Stimulated activated CD4-positive, alpha-beta T cell treated with anti-CD3 and anti-CD28 coated beads, Interleukin-2, amount 100 ng/mL, for 48 hours (primary cell): ENCODE measurements at places on chromosomes 11 and 22.

DNA sequence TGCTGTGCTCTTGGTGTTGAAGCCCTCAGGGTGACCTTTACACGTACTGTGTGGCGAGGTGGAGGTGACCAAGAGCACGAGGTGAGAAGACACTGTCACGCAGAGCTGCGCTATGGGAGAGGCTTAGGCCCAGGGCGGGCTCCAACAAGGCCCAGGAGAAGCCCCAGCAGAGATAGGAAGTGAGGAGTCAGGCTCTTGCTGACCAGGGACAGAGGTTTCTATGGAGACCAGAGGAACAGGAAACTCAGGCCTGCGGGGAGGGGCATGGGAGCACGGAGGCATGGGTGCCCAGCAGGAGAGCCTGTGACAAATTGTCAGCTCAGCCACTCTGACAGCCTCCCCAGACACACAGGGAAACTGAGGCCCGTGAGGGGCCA lies 15.8 kb downstream of the DGKZ start:
- no peak for DNase-seq

DNA sequence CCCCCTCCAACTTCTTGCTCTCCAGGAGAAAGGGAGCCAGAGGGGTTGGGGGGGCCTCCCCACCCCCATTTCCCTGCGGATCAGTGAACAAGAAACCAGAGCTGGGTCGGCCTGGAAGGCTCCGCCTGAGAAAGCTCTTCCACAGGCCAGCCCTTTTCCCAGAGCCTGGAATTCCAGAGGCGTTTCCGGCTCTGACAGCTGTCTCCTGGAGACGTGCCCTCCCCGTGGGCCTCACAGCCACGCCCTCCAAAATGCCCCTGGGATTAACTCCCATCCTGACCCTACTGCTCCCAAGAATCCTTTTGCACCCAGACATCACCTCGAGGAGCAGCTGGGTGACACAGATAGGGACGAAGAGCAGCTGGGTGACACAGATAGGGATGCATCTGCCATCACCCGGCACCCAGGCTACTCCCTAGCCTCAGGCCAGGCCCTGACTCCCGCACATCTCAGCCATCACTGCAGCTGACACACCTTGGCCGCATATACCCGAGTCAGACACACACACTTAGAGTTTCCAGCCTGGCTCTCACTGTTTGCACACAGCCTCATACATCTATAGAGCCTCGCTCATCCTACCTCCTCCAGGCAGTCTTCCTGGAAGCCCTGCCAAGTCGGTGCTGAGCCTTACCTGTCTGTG lies 7.6 kb upstream of the CDC42EP1 start:
- DNase-seq, result no peak

- no peak for DNase-seq
These were observed 1461.6 kb downstream of the BRD1 start for GRCh38 chr22:48366056-48366455.

GRCh38 chr11:6660712-6661111 lies 5.1 kb upstream of the DCHS1 start:
- no peak for DNase-seq

DNA sequence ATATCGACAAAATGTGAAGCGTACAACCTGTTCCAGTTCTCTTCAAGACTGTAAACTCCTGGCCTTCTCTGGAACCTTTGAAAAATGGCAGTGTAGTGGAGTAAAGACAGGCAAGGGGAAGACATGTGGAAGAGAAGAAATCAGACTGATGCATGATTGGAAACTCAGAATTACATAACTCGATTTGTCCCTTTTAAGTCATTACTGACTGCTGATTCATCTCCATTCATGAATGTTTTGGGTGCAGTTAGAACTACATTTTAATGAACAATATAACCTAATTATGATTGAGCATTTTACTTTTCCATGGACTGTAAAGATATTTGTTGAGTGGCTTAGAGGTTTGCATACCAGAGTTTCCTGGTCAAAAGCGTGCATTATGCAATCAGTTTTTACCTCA lies 32.9 kb downstream of the FAT3 start:
- DNase-seq, result no peak

DNA sequence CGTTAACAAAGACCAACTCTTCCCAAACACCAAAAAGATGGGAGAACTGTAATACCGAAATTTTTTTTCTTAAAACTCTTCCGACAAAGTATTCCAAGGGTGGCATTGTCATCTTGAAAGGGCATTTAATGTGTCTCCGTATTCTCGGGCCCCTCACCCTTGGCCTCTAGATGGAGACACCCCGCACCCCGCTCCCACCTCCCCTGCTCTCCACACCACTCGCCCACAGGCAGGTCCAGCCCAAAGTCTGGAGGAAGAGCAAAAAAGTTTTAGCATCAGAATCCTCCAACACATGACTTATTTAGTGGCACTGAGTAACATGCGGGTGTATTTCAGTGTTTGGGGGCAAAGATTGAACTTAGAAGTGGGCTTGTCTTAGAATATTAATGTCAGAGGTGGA lies 20.7 kb downstream of the SPATA19 start:
- no peak for DNase-seq

- DNase-seq, result no peak
These were observed 695.5 kb downstream of the FAM181B start for GRCh38 chr11:82038154-82038553.

- DNase-seq, result no peak
These were observed 14.8 kb downstream of the PSMD13 start for GRCh38 chr11:251550-251949.

- DNase-seq, result no peak
These were observed 7.3 kb upstream of the SPINDOC start for GRCh38 chr11:63805844-63806415.

DNA sequence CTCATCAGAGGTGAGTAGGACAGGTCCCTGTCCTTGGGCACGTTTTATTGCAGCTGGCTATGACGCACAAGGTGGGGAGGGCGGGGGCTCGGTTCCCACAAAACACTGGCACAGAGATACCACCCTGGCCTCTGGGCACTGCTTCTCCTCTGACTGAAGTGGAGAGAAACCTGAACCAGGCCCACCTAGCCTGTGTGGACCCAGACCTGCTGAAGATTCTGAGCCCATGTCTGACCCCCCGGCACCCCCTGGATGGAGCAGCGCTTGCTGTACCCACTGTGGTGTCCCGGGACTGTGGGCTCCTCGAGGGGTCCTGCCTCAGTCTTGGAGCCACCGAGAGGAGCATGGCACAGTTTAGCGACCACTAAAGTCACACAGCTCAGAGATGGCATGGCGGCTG lies 72.6 kb downstream of the PARVB start:
- no peak for DNase-seq

DNA sequence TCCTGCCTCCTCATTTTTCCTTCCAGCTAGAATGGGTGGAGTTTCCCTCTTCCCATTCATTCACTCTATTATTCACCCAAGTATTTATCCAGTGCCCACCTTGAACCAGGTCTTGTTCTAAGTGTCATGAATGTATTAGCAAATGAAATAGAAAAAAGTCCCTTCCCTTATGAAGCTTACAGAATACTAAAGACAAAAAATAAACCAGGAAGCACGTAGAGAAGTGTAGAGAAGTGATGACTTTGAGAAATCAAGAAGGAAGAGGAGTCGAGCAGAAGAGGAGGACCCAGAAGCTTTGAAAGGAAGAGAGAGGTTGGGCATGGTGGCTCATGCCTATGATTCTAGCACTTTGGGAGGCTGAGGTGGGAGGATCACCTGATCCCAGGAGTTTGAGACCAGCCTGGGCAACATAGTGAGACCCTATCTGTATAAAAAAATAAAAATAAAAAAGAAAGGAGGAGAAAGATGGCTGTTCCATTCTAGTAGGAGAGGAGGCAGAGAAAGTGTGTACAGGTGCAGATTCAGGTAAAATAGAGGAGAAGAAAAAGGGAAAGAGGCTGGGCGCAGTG lies 17.1 kb upstream of the SYVN1 start:
- DNase-seq, result no peak

GRCh38 chr22:47193606-47194329 lies 431.3 kb downstream of the TBC1D22A start:
- no peak for DNase-seq

DNA sequence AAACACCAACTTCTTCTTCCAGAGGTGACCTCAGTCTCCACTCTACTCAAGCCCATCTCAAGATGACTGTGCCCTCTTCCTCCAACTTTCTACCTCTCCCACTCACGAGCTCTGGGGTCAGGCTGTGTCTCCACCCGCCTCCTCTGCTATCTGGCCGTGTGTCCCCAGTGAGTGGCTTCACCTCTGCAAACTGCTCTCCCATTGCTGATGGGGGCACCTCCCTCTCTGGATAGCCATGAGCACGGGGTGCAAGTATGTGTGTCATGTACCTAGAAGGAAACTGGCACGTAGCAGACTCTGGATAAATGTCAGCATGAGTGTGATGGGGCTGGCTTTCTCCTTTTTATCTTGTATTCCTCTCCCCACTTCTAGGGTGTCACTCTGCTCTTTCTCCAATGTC lies 18.3 kb upstream of the RAC2 start:
- no peak for DNase-seq

- DNase-seq, result no peak
These were observed 371.1 kb upstream of the SYN3 start for GRCh38 chr22:33429281-33429680.

DNA sequence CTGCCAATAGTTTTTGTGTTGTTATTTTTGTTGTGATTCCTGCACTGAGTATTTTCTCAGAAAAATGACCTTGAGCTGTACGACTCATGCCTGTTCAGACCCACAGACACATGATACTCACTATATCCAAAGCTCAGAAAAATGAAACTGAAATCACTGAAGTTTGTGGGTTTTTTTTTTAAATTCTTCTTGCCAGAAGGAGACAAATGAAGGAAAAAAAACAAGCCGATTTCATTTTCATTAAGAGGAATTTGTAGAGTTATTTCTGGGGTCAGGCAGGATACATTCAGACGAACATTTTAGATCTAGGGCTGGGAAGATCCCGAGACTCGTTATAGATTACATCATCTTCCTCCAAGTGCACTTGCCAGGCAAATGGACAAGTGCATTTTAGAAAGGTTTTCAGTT lies 60.4 kb downstream of the BMAL1 start:
- DNase-seq, result no peak

DNA sequence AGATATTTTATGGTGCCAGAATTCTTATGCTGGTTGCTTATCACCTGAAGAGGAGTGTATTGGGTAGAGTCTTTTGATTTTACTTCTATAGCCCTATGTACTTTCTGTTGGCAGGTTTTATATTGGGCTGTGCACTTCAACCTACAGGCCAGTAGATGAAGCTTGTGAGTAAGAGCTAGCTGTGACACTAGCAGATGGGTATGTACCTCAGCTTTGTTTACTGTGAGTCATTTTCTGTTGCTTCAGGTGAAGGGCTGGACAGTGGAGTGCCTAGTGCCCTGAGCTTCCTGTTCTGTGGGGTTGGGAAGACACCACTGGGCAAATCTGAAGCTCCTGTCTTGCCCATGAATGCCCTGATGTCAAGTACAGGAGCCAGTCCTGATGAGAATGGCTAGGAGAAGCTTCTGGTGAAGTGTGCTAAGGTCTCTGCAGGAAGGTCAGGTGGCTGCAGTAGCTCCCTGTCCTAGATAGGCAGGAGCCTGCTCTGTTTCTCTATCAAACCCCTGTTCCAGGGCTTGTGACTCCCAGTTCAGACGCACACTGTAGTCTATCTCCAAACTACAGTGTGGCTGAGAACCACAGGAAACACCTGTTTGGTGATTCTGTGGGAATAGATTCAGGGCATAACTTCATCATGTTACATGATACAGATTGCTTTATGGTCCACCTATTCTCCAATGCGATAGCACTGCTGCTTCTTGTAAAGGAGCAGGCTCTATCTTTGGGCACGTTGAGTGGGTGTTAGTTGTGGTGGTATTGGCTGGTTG lies 755.7 kb downstream of the KCNA4 start:
- DNase-seq, result no peak

GRCh38 chr22:27603800-27604144 lies 197.8 kb downstream of the MN1 start:
- no peak for DNase-seq

DNA sequence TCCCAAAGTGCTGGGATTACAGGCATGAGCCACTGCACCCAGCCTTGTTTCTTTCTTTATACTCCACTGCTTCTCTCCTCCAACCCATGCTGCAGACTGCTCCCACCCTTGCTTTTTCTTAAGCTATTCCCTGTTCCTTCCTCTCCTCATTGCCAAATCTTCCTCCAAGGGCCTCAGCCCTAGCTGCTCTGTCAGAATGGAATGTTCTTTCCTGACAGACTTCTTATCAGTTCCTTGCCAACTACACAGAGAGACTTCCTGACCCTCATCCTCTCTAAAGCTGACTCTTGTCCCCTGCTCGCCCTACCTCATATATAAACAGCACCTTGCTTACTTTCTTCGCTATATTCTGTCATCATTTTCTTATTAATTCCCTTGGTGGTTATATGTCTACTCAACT lies 16.9 kb upstream of the PIK3C2A start:
- DNase-seq, result no peak

DNA sequence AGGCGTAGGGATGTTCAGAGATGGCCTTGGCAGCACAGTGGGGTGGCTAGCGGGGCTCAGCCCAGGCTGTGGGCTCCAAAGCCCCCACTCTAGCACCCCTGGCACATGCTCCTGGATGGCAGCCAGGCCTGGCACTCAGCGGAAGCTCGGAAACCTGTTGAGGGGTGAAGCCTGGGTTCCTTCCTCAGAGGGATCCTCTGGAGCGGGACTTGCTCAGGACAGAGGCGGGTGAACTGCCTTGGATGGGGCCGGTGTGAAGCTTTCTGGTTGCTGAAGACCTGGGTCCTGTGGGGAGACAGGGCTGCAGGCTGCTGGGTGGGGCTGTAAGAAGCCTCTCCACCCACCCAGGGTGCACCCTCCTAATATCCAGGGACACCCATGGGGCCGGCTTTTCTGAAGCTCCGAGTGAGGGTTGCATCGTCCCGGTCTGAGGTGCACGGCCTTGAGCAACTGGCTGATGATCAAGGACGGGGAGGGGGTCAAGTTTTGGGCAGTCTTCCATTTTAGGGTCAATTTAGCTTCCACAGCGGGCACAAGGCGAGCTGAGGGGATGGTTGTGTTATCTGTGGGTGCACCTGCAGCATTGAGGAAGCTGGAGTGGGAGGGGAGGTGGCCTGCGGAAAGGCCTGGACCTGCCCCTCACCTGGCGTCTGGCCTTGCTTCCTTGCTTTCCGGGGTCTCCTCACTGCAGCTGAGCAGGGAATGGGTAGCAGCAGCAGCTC lies 5.2 kb downstream of the MRGPRE start:
- DNase-seq, result no peak

- DNase-seq, result no peak
These were observed 19.6 kb downstream of the RRAS2 start for GRCh38 chr11:14339356-14339755.

DNA sequence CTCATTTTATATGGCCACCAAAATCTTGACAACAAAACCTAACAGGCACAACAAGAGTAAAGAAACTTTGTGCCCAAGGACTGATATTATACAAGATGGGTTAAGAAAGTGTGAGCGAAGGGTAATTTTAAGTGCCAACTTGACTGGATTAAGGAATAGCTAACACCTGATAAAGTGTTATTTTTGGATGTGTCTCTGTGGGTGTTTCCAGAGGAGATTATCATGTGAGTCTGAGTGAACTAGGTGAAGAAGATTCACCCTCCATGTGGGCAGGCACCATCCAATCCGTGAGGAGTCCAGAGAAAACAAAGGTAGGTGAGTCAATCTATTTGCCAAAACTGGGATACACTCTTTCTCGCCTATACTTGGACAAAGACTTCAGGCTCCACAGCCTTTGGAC lies 461.6 kb downstream of the ETS1 start:
- DNase-seq, result no peak

GRCh38 chr11:111938687-111939160 lies 1.6 kb downstream of the DIXDC1 start:
- DNase-seq, result no peak
